Urinary bladder (tissue), 4 donors: ENCODE measurements at places on chromosomes 3 and 15. TPM values are rescaled to one million over a fixed set of nuclear protein-coding genes. Genes with fewer than 3 reads are reported as not detected.

GRCh38 chr3:148889828-148890227 lies 24.7 kb downstream of the CPA3 start:
- DNase-seq: no peak

DNA sequence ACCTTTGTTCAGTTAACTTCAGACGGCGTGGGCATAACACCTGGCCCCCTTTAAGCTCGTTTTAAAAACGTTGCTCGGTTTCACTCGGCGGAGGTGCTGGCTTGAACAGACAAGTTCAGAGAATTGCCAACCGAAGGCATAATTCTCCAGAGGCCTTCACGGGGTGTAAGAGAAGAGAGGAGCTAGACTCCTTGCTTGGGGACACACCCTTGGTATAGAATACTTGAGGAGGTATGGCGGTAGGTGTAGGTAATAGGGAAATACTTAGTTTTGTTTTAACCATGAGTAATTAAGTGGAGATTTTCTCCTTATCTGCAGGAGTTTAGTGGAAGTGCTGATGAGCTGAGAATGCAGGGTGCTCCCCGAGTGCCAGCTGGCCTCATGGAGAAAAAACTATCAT lies 921 bp downstream of the FBXL2 start:
- no peak for DNase-seq

DNA sequence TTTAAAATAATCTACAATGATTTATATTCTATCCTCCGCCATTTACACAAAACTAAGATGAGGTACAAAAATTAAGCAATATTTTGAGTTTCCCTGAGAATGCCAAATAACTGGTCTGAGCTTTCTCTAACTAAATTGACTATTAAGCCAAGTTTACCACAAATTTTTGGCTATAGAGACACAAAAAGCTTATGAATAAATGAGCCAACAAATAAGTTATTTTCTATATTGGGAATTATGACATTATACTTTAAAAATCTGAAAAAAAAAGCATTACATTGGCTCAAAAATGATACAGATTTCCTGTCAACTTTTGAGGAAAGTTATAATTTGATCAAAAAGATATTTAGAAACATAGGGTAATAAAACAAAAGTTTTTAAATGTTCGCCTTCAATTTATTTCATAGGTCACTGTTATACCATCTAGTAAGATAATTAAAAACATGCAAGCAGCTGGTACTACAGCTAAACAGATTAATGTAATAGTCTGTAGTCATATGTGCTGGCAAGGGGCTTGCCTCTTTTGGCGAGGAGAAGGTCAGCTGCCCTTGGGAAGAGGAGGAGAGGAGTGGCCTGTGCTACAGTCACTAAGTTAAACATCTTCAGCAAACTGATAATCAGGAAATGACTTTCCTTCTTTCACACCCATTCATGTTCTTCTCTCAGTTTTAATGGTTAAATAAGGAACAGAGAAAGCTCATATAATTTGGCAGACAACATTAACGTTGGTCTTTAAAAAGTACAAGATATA lies 318.5 kb downstream of the TBC1D5 start:
- DNase-seq: no peak

The CCDC191 gene
- 7.1 TPM for total RNA-seq

- no peak for DNase-seq
These were observed 33.1 kb upstream of the ALDH1L1 start for GRCh38 chr3:126213379-126214028.
